ENCODE measurements at places on chromosomes 2 and 18.
A peak's percentile ranks its signal among the peaks of the same experiment; 100 is the strongest.

DNA sequence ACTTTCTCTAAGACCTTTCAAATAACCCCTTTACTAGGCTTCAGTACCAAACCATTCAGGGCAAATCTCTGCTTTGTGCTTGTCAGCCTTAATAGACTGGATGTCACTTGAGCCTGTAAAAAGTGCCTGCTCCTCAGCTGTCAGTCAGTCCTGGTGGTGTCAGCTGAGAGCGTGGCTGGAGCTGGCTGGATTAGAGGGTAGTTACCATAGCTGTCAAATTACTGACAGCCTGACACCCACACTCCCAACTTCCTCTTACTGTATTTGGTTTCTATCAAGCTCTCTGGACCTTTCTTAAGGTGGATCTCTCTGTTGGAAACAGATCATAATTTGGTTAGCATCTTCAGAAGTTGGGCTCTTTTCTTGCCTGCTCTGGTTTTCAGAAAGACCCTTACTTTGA, 371.4 kb upstream of the ATP5MC3 start:
- DNase-seq: no peak

GRCh38 chr2:47010176-47010575, 94.6 kb upstream of the MCFD2 start:
- no peak for DNase-seq

- no peak for DNase-seq
Observed at GRCh38 chr2:154477319-154477718, 221.2 kb upstream of the KCNJ3 start.

DNA sequence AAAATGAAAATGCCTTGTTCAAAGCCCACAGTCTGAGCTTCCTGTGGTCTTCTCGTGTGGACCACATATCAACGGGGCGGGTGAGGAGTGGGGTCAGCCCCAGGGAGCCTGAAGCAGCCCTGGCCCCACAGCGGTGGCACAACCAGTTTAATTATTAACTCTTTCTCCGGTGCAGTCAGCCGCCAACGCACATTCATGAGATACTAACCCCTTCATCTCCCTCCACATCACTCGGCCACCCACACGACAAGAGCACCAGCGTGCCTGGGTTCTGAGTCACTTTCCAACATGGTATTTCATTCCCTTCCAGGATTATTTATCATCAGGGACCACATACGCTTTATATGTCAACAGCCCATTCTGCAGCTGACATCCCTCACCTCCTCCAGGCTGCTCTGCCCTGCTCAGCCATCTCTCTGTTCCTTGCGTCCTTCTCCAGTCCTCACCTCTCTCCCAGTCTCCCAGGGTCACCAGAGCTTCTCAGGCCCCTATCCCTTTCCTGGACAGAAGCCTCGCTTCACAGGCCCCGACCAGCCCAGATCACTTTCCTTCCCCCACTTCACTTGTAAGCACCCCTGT, 48.0 kb upstream of the ID2 start:
- no peak for DNase-seq

- DNase-seq: no peak
Observed at GRCh38 chr2:191935247-191935646, 88.4 kb upstream of the CAVIN2 start.

DNA sequence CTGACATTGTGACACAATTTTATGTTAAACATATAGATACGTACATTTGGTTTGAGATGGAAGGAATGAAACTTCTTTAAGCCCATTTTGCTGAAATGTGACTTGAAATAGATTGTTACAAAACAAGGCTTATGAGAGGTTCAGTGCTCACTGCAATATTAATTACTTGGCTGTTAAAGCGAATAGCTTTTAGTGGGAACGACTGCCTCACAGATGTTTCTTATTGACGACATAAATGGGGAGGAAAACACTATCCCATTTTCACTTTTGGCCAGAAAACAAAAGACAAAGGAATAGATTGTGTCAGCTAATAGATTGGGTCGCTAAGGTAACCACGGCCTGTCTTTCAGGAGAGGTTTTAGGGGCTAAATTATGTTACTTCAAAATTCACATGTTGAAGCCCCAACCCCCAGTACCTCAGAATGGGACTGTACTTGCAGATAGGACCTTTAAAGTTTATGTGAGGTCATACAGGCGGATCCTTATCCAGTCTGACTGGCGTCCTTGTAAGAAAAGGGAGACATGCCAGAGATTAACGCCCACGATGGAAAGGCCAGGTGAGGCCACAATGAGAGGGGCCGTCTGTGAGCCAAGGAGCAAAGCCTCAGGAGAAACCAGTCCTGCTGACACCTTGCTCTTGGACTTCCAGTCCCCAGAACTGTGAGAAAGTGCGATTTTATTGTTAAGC, 10.8 kb downstream of the INPP1 start:
- DNase-seq: no peak

GRCh38 chr2:11446733-11447248, 19.2 kb downstream of the E2F6 start:
- peak; percentile 25 for DNase-seq

GRCh38 chr2:72143441-72144273, 4.0 kb downstream of the CYP26B1 start:
- DNase-seq: peak; percentile 41

DNA sequence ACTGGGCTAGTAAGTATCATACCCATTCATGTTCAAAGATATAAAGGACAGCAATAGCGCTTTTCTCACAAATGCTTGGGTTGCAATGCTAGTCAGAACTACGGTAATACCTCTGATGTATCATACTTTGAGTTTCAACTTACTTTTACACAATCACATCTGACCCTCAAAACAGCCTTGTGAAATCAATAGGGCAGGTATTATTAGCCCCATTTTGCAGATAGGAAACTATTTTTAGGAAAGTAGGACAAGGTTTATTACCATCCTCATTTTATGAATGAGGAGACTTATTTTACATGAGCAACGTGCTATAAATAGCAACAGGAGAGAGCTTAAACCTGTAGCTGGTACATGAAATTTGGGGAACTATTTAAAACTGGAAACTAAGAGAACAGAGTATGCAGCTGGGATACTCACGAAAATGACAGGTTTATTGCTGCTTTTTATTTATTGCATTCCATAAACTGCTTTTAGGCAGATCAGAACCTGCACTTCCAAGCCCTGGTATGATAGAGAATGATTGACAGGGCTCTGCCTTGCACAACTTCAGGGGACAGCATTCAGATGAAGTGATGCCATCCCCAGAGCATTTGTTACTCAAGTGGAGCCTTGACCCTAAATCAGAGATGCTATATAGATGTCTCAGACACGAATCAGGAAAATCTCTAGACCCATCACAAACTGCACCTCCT, 42.4 kb upstream of the PPM1B start:
- DNase-seq: no peak

GRCh38 chr2:10216677-10217488, 85.8 kb upstream of the HPCAL1 start:
- DNase-seq: no peak

- DNase-seq: no peak
Observed at GRCh38 chr2:62200868-62201267, 5.0 kb downstream of the B3GNT2 start.

DNA sequence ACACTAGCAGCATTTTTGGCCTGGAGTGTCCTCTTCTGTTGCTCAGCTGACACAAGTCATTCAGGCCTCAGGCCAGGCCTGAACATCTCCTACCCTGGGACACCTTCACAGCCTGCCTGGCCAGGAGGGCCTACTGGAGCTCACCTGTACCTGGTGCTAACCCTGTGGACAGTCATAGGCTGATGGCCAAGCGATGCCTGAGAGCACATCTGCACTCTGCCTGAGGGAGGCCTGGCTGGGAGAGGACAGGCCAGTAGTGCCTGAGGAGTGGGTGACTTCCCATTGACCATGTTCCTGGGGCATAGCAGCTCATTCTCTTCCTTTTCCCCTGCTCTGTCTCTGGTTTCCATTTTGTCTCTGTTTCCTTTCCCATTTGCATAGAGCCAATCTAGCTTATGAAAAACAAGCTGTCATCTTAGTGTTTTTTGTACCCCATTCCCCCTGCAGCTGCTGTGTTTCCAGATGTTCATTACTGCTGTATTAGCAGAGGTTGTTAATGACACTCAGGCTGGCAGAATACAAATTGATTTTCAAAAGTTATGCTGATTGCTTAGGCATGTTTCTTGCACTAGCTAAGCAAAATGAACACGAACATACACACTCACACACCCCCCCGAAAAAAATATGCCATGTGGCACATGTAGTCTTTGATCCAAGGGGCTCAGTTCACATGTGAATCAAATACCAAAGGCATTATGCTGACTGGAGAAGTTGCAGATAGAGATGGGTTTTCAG, 149.7 kb upstream of the HS6ST1 start:
- no peak for DNase-seq

DNA sequence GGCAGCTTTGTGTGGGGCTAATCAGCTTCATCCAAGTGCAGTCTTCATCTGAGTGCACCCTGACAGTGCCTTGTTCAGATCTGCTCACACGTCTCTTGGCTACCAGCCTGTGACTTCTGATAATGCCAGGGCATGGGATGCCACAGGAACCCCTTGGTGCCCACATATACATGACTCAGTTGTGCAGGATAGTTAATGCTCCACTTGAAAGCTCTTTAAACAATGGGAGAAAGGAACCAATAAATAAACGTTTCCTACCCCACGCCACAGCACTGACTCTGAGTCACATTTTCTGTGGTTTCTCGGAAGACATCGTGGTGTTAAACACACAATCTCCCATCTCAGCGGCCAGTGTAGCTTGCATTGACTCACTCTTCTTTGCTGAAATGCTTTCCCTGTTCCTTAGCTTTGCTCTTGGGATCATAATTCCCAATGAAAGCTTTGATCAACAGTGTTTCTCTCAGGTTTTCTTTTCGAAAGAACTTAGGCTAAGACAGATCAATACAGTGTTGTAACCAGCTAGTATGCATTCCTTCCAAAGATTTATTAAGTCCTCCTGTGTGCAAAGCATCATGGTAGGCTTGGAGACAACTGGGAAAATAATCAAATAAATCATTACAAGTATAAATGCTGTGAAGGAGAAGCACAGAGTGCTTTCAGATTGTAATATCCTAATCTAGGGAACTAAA, 142.0 kb downstream of the COPS8 start:
- DNase-seq: no peak

- no peak for DNase-seq
Observed at GRCh38 chr2:67313536-67313935, 83.6 kb upstream of the ETAA1 start.

DNA sequence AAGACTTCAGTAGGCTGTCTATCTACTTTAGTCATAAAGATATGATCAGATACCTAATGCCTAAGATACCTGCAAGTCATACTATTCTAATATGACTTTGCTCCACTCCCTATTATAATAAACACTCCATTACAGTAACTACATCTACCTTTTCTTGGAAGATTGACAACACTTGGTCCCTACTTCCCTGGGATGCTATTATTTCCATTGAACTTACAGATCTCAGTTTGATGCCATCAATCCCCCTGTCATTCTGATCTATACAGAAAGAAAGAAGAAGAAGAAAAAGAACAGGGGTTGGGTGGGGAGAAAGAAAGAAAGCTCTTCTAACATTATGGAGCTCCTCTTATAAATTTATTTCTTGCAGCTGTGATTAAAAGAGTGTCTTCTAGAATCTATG, 889.1 kb upstream of the NRXN1 start:
- DNase-seq: no peak

DNA sequence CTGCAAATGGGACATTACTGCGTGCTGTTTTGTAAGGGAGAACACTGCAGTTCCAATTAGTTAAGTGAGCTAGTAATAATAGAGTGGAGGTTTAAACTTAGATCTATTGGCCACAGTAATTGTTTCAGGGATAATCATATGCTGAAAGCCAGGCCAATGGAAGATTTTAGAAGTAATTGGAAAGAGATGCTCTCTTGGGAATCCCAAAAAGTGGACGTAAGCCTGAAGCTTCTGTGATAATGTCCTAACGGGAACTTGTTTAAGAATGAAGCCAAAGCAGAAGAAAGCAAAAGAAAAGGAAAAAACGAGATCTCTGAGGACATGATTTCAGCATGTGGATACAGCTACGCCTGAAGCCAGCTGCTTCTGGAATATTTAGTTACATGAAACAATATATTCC, 594.6 kb downstream of the SLC4A3 start:
- no peak for DNase-seq

GRCh38 chr2:101501443-101501842, 26.5 kb upstream of the RFX8 start:
- DNase-seq: no peak

DNA sequence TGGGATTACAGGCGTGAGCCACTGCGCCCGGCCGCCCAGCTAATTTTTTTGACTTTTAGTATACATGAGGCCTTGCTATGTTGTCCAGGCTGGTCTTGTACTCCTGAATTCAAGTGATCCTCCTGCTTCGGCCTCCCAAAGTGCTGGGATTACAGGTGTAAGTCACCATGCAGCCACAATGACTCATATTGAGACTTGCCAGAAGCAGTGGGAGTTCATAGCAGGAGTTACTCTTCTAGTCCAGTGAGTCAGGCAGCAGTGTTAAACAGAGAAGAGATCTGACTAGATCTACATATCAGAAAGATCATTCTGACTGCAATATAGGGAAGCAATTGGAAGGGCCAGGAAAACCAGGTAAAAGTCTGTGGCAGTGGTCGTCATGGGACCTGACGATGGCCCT, 1.5 kb upstream of the FLACC1 start:
- no peak for DNase-seq

- DNase-seq: no peak
Observed at GRCh38 chr2:3105814-3106569, 271.6 kb downstream of the EIPR1 start.

DNA sequence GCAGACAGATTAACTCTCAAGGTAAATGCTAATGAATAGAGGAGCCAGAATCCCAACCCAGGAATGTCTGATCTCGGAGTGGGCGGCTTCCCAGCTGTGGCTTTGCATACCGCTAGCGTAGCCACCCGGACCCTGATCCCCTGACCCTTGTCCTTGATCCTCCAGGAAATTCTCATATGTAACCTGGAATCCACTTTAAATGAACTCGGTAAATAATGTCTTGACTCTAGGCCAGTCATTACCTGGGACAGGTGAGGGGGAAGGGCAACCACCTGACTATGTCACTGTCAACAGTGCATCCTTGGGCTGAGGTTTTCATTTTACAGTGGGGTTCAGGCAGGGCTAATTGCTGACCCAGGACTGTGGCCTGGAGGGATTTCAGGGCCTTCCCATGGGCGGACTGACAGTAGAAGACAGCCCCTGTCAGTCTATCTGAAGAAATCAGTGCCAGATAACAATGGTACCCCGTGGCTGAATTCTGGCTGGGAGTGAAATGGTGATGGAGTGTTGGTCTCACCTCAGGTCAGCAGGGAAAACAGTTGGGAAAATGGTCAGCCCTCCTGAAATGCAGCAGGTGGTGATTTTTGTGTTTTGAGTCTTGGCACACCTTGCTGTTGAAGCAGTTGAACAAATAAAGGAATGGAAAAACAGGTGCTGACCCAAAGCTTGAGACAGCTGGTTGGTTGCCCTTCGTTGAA, 9.6 kb downstream of the ACKR3 start:
- DNase-seq: no peak

Data from CD8-positive, alpha-beta T cell (primary cell).